Activated T-cell treated with anti-CD3 and anti-CD28 coated beads, Interleukin-2, amount 50 U/mL, for 72 hours (primary cell): ENCODE measurements at places on chromosomes 7 and 10. TPM values are rescaled to one million over a fixed set of nuclear protein-coding genes. Genes with fewer than 3 reads are reported as not detected.

GRCh38 chr7:92448205-92448747 lies 994 bp downstream of the GATAD1 start:
- DNase-seq: peak; percentile 67

GRCh38 chr7:134155871-134156270 lies 28.7 kb downstream of the LRGUK start:
- DNase-seq: no peak

BEND7 gene
- total RNA-seq: not detected

NT5C3A gene
- 45.7 TPM for total RNA-seq
